ENCODE measurements at places on chromosomes 13 and 19.

- no peak for DNase-seq
Measured at GRCh38 chr19:16359074-16359473, 34.4 kb downstream of the KLF2 start.

- no peak for DNase-seq
Measured at GRCh38 chr13:39540929-39541605, 61.9 kb downstream of the LHFPL6 start.

DNA sequence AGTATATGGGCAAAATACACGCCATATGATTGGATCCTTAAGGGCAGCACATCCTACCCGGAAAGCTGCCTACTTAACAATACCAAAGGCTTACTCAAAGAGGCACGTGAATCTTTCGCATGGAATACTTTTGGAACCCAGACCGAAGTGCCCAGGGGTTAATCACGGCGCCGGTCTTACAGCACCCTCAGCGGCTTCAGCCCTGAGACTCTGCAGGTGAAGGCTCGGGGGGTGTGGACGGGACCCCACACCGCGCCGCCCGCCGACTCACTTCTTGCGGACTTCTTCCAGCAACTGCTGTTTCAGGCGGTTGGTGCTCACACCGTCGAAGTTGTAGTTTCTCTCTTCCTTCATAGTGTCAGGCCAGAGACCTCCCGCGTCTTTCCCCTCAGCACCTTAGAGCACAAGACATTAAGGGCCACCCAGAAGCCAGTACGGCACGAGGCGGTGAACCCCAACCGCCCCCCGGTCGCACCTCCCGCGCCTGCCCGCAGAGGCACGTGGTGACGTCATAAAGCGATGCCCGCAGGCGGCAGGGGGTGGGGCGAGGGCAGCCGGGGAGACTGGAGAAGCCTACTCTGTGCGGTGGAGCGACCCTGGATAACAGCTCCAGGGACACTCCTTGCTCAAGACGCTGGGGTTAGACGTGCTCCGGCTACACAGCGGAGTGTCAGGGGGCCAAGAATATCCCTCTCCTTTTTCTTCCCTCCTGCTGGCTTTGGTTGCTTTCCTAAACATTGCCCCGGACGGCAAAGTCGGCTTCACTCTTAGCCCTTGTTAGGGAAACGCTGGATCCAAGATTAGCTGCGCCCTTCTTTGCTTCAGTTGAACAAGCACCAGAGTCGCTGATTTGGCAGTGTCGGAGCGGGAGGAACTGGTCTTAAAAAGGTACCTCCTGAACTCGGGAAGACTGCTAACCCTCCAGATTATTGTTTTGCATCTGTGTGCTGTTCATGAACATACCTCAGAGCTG lies at the start of gene CCDC169:
Gene CCDC169, minus strand, starts transcription at position 449 of the 973 bp plus-strand sequence. Its CDS starts 95 bp downstream, at position 354.
- DNase-seq: peak; percentile 50

DNA sequence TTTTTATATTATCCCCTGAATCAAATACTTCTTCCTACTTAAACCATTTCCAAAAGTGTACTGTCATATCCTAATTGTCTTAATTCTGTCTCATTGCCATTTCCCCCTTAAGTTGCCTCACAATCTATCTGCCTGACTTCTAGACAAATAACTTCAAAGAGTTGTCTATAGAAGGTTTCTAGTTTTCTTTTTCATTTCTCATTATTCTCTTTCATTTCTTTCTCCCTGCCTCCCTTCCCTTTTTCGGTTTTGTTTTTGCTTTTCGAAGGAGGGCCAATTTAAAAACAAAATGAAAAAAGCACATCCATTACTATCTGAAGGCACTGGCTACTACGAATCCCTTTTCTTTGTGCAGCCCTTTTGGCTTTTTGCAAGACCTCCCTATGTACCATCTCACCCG lies 367.2 kb downstream of the DNAJC15 start:
- no peak for DNase-seq

DNA sequence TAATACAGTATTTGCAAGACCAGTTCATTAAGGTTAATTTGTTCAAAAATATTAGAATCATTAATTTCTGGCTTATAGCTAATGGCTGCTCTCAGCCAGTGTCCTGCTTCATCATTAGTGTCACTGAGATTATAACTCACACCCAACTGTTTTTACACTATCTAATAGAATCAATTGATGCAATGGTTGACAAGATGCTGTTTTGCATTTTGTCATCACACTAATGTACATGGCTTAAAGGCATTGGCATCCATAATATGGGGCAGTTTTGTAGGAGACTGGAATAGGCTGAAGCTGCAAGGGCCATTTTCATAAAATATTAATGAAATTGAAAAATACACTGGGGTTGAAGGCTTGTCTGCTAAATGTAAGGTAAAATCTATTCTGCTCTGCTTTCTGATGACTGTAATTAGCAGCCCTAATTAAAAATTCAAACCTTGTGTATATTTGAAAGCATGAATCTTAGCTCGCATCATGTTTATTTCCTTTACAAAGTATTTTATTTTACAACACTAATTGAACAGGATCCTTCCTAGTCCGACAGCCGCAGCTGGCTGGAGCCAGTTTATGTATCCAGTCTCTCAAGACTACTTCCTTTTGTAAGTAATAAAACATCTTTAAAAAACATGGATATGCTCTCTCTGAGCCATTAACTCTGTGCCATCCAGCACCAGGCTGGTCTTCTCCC lies 296.7 kb downstream of the POU4F1 start:
- DNase-seq: no peak

GRCh38 chr13:59588717-59589067 lies 575.0 kb downstream of the DIAPH3 start:
- DNase-seq: no peak

GRCh38 chr19:48480183-48480557 lies 11.0 kb downstream of the CYTH2 start:
- no peak for DNase-seq

DNA sequence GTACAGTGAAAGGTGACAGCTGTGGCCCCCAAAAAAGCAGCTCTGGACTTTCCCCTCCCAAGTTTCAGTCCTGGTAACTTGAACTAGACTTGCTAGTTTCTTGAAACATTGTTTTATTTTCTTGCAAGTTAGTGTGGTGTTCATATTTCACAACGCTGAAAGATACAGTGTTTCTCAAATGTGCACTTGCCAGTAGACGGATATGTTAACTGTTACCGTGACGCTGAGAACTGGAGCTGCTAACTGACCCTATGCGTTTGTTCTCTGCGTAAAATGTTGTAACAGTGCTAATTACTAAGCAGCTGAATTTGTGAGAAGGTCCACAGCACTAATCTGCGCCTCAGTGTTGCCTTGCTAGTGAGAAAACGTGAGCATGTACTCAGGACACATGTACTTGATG lies 79.6 kb downstream of the GGACT start:
- DNase-seq: no peak
